NCI-H187 (cell line): ENCODE measurements at places on chromosomes 11 and 22.

DNA sequence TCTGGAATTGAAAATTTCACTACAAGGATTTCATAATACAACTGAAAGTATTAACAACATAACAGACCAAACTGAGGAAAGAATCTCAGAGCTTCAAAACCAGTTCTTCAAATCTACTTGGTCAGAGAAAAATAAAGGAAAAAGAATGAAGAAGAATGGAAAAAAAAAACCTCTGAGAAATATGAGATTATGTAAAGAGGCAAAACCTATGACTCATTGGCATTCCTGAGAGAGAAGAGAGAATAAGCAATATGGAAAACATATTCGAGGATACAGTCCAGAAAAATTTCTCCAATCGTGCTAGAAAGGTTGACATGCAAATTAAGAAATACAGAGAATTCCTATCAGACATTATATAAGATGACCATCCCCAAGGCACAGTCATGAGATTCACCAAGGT is 23.4 kb upstream of the GPR83 start:
- DNase-seq, result no peak

DNA sequence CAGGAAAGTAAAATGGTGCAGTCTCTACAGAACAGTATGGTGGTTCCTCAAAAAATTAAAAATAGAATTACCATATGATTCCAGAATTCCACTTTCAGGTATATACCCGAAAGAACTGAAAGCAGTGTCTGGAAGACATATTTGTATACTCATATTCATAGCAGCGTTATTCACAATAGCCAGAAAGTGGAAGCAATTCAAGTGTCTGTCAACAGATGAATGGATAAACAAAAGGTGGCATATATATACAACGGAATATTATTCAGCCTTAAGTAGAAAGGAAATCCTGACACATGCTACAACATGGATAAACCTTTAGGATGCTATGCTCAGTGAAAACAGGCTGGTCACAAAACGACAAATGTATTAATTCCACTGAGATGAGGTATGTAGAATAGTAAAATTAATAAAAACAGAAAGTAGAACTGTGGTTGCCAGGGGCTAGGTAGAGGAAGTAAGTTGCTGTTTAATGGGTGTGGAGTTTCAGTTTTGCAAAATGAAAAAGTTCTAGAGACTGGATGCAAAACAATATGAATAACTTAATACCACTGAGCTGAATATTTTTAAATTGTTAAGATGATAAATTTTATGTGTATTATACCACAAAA is 14.5 kb downstream of the SAA1 start:
- no peak for DNase-seq

GRCh38 chr11:76783896-76784813 is 999 bp downstream of the TSKU start:
- DNase-seq, result no peak

DNA sequence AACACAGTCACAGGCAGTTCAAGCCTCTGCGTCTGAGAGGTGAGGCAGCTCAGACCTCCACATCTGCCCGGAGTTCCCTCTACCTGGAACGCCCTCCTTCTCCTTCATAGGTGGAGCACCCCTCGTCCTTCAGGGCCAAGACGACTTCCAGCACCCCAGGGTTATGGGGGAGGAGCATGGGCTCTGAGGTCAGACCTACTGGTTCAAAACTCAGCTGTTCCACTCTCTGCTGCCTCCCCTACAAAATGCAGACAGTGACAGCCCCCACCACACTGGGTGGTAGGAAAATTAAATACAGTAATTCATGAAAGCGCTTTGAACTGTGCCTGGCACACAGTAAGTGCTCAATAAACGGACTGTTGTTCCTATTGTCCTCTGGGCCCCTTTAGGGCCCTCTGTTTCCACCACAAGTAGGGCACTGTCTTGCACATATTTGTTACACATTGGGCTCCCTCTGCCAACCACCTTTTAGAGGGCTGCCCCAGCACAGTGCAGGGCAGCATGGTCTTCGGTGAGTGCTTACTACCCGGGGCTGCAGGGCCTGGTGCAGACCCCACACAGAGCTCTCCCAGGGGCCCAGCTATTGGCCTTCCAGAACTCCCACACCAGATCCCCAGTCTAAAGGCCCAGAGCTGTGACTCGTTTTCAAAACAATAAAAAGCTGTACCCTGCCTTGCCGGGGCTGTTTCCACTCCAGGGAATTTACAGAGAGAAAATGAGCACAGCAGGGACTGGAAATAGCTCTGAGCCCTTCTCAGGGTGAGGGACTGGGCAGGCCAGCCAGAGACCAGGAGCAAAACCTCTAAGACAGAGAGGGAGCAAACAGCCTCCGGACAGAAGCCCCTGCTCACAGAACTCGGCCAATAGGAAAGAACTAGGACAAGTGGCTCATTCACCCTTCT is 2.5 kb downstream of the TMEM184B start:
- no peak for DNase-seq

DNA sequence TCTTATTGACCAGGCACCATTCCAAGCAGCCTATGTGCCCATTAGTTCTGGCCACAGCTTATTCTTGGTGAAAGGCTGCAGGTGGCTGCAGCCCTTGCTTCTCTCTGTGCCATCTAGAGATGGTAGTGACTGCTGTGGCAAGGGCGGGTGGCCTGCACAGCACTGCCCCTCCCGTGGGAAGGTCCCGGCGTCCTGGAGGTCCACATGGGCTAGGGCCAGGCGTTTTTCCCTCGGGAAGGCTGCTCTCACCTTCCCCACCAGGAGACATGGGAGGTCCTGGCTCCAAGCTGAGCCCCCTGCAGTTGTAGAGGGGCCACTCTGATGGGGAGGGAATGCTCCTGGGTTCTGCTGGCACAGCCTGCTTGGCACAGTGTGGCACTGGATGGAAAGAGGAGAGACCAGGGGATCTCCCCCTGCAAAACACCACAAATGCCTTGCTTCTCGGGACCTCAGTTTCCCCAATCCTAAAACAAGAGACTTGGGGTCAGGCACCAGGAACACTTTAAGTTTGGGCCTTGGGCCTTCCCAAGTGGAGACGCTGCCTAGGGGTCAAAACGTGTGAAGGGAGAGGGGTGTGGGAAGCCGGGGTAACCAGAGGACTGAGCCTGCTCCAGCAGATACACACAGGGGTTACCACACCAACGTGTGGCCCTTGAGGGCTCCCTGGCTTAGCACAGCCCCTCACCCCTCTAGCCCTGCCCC is 10.0 kb upstream of the TBC1D22A start:
- DNase-seq, result no peak

DNA sequence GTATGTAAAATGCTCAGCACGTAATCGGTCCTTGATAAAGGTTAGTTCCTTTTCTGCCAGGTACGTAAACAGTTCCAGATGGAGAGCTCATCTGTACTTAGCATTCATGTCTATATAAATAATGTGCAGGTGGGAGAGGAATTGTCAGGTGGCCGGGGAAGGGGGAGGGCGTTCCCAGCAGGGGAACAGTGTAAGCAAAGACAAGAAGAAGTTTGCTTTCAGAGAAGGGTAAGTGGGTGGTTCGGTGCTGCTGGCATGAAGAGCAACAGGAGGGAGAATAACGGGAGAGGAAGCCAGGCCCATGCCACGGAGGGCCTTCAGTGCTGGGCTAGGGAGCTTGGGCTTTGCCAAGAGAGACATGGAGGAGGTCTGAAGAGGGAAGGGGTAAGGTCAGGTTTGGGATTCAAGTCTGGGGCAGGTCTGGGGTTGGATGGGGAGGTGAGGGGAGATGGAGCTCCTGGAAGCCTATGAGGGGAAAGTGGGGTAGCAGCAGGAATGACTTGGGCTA is 11.4 kb upstream of the WNT11 start:
- DNase-seq, result no peak

GRCh38 chr22:18990355-18991137 is 54.5 kb upstream of the PRODH start:
- DNase-seq, result no peak

DNA sequence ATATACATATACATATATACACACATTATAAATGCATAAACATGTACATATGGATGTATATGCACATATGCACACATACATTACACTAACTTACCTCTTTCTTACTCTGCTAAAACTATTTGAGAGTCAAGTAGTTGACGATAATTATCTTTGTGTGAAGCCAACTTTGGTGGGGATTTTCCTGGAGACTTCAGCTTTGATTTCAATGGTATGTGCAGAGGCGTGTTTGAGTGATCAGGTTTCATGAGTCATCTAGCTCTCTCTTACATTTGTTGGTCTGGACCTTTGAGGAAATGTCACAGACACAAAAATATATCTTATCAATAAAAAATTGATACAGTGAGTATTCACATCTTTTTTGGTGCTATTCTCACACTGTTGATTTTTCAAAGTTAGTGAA is 769.1 kb upstream of the LUZP2 start:
- no peak for DNase-seq

GRCh38 chr11:64227405-64227956 is 1.4 kb downstream of the NUDT22 start:
- DNase-seq, result no peak

GRCh38 chr11:133776671-133777367 is 68.5 kb downstream of the SPATA19 start:
- DNase-seq, result no peak

GRCh38 chr11:79676396-79676795 is 235.6 kb upstream of the TENM4 start:
- DNase-seq, result no peak

DNA sequence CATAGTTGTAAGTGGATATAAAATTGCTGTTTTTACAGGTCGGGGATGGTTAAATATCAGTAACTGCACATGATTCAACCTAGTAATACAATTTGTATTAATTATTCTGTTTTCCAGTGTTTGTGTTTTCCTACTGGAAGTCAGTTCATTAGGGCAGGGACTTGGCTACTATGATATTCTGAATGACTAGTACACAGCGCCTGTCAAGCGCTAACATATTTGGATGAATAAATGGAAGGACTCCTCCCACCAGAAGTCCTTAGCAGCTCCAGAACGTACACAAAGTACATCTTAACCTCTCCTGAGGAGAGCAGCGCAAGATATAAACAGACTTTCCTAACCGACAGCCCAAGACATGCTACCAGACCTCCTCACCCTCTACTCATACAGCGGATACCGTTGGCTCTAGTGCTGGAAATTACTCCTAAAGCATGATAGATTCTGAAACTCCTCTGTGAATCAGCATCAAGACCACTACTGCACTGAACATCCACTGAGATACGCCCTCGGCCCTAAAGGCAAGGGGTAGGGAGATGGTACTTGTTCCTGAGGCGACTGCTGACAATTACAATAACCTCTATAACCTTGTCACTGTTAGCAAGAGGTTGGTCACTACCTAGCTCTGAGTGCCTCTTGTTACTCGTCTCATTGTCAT is 79.1 kb downstream of the RDX start:
- no peak for DNase-seq

DNA sequence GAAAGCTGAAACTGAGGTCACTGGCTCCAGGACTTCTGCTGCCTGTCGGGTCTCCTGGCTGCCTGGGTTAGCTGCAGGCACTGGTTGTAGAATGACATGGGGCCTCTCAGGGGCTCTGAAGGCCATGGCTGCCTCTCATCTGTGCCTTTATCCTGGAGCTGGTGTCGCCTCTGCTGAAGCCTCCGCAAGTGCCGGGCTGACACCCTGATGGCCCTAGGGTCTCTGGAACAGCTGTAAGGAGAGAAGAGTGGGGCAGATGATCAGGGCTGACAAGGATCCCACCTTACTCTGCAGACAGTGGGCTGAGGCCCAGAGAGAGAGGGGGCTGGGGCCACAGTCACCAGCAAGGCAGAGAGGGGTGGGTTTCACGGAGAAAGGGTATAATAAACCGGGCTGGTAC is 4.6 kb downstream of the PLA2G3 start:
- no peak for DNase-seq

DNA sequence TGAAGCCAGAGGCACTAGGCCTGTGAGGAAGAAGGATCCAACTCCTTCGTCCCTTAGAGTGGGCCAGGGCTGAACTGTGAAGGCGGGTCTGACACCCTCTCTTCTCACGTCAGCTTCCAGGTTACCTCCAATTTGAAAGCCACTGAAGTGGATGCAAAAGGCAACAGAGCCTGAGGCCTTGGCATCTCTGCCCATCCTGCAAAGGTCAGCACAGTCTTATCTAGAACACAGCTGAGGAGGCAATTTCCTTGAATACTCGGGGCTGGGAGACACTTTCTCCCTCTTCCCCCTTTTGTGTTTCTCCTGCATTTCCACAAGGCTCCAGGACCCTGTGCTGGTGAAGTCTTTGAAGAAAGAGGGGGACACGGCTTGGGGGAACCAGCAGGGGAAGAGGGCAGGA is 91.6 kb upstream of the PAX6 start:
- no peak for DNase-seq

DNA sequence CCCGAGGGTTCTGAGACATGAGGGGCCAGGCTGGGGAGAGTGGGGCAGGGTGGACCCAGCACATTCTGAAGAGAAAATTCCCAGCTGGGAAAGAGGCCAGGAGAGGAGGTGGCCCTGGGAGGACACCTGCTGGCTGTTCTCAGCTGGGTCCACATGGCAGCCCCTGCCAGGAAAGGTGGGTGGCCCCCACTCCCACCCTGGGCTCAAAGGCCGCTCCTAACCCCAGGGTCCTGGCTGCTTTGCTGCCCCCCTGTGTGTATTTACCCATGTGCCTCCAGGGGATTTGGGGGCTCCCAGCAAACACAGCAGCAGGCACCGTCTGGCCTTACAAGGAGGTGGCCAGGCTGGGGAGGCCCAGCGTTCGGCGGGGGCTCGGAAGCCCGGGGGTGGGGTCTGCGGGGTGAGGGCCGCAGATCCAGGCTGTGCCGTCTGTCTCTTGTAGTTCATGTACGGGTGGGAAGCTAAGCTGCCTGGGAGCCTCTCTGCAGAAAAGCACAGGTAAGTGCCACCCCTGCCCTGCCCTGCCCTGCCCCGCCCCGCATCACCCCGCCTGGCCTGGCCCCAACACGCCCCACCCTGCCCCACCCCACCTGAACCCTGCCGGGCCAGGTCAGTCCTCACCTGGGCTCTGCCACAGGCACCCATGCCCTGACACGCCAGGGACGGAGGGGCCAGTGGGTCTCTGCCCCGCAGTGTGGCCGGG is 10.6 kb downstream of the MUC5B start:
- no peak for DNase-seq

- DNase-seq, result no peak
Observed at GRCh38 chr11:120713296-120713695, 201.7 kb downstream of the GRIK4 start.

DNA sequence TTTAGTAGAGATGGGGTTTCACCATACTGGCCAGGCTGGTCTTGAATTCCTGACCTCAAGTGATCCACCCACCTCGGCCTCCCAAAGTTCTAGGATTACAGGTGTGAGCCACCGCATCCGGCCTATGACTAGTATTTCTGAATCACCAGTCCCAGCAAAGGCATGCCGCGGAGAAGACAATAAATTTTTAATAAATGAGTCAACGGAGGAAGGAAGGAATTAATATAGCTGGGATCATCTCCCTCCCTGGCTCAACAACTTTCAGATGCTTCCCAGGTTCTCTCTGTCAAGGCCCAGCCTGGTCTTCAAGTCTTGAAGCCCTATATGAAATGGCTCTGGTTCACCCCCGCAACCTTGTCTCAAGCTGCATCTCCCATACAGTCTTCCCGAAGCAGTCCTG is 45.7 kb downstream of the CYTH4 start:
- no peak for DNase-seq

DNA sequence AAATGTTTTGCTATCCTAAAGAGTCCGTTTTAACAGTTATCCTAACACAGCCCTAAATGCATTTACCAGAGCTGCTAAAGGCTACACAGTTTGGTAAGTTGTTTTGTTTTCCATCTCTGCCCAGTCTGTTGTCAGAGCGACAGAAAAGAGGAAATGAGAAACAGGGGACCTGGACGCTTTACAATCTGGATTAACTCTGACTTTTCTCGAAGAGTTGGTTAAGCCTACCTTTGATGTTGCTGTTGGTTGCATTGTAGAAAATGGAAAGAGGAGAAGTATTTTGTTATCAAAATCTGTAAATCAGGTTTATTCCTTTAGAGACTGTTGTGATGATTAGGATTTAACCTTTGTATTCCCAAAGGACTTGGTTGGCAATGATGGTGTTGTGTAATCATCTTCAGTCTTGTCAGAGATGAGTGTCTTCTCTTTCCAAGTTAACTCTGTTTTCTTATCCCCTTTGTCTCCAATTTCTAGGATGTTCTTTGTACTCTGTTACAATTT is 481 bp downstream of the ANGPTL5 start:
- DNase-seq, result no peak
